IMR-90 (cell line): ENCODE measurements at places on chromosomes 5 and 9.

GRCh38 chr5:137734331-137734730 lies 1.6 kb downstream of the KLHL3 start:
- peak; percentile 47 for DNase-seq

DNA sequence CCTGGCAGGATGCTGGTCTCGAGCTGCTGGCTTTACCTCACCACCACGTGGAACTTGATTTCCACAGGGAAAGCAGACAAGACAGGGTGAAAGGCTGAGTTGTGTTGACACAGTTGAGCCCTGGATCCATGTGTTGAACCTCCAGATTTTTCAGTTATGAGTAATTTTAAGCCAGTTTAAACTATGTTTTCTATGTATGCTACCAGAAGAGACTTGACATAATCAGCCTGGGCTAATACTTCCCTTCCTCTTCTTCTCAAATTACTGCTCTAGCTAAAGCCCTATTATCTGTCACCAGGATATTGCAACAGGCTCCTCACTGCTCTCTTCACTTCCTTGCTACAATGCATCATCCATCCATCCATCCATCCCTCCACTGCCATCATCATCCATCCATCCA lies 12.0 kb upstream of the PHYKPL start:
- DNase-seq, result peak; percentile 66

- DNase-seq, result no peak
Measured at GRCh38 chr5:10498350-10498749, 56.7 kb downstream of the ROPN1L start.

DNA sequence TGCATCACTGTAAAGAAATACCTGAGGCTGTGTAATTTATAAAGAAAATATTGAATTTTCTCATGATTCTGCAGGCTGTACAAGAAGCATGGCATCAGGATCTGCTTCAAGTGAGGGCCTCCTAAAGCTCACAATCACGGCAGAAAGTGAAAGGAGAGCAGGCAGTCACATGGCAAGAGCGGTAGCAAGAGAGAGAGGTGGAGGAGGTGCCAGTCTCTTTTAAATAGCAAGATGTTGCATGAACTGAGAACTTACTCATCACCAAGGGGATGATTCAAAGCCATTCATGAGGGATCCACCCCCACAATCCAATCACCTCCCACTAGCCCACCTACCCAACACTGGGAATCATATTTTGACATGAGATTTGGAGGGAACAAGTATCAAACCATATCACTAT lies 184.5 kb upstream of the PAPPA start:
- DNase-seq, result no peak

DNA sequence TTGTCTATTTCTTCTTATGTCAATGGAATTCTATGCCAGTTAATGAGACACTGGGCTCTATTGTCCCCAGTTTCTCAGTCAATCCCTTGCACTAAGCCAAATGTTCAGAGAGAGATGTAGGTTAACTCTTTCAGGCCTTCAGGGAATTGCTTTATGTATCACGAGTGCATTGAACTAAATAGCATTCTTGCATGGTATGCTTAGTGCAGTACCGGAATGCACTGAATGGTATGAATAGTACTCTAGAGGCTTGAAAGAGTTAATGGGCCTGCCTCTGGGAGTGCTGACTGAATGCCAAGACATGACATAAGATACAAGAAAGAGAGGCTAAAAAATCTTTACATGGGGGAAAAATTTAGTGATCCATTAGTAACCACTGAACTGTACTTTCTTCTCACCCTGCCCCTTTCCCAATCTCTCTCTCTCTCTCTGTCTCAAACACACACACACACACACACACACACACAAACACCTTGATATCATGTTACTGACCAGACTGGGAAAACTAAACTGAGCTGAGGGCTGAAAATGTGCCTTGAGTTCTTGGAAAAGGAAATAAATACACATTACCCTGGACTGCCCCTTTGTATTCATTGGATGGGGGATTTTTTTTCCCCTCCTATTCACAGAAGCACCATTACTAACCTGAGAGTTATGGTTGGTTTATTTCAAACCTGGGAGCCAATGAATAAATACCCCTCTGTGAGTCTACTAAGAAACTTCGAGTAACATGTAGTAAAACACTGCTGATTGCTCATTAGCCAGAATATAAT lies 35.4 kb upstream of the TMC1 start:
- DNase-seq, result peak; percentile 68

GRCh38 chr9:120383611-120383998 lies 196.4 kb downstream of the CDK5RAP2 start:
- DNase-seq, result no peak

DNA sequence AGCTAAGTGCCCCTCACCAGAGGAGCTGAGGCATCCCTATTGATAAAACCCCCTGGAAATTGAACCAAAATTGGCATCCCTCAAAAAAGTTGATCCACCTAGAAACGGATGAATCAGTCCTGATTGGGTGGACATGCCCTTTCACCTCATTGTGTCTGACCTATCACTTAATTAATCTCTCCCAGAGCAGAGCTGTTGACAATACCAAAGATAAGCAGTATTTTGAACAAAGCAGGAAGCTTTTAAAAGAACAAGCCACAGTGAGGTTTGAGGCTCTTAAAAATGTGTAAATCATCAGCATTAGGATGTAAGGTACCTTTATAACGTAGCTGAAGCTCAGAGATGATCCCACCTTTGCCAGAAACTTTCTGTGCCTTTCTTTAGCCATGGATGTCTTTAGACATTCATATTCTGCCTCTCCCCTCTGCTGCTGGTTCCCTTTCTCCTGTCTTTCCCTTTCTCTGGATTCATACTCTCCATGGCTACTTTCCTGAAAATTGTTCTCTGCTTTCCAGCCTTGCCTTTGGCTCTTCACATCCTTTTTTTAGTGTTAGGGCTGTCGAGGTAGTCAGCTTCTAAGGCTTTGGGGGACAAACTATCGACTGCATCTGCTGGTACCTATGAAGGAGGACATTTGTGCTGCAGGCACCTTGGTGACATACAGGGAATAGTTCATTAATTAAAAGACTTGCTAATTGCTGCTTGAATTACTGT lies 7.8 kb upstream of the LHX2 start:
- DNase-seq, result no peak

GRCh38 chr5:53777864-53778618 lies 217.6 kb downstream of the NDUFS4 start:
- DNase-seq, result no peak

- DNase-seq, result no peak
Measured at GRCh38 chr5:99646011-99646647, 717.3 kb upstream of the CHD1 start.

DNA sequence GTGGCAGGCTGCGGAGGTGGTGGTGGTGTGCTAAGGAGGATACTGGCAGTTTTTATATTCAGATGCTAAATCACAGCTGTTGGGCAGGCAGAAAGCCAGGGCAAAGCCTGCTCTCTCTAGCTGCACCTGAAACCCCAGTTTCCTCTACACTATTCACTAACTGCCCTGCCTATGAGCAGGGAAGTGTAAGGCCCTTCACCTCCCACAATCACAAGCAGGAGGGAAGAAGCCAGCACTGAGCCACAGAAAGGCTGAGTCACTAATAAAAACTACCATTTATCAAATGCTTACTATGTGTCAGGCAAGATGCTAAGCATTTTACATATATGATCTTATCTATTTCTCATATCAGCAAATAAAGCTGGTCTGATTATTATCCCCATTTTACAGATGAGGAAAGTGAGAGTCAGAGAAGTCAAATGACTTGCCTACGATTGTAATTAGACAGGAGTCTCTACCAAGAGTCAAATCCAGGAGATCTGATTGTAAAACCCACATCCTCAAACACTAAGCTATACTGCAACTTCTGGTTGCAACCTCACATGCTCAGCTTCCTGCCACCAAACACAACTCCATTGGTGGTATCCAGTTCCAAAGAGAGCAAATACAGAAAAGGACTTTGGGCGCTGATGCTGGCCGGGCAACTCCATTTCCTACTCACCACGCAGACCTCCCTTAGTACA lies 17.7 kb upstream of the IL6ST start:
- peak; percentile 82 for DNase-seq

DNA sequence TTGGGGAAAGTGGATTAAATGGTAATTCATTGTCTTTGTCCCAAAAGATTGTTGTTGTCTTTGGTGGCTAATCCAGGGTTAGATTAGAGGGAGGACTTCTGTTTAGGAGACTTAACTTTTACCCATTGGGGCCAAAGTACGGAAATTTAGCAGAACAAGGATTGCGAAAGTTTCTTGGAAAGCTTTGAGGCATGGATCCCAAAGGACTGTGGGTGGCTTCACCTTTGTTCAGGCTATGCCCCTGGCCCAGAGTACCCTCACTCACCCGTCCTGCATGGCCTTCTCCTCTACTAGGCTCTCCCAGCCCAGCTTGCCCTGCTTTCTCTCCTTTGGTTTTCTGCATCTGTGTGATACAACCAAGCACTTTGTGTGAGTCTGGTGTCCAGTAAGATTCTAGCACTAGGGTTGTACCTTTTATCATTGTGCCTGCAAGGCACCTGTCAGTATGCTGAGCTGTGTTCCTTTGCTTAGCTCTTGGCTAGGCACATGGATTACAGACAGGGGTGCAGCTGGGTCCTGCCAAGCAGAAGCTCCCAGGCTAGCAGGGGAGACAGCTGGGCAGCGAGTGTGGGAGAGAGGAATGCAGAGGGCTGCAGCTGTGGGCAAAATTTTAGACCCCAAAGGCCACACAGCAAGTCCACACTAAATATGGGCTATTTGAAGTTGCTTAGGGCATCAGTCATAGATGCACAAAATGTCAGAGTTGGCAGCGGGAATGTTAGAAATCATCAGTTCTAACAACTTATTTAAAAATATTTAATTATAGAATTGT lies 3.2 kb downstream of the PPARGC1B start:
- no peak for DNase-seq
